ENCODE measurements at places on chromosomes 3 and 15.

DNA sequence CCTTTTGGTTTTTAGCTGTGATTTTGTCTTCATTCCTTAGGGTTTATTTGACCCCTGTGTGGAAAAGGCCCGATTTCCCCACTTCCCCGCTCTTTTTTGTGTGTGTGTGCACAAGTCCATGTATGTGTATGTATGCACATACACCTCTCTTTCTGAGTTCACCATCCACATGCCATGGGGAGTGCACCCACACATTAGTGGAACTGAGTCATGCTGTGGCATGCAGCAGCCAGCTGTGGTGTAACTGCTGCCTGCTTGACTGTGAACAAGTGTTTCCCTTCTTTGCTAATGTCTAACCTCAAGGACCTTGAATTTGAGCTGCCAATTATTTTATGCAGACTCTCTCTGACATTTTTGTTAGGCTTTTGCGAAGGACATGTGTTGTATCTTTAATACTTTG lies 434.9 kb upstream of the TPM1 start:
- DNase-seq, result no peak

GRCh38 chr15:69812861-69813261 lies 284.9 kb downstream of the TLE3 start:
- no peak for DNase-seq

- no peak for DNase-seq
Measured at GRCh38 chr3:39191111-39191510, 1.3 kb downstream of the XIRP1 start.

- no peak for DNase-seq
Measured at GRCh38 chr15:48467801-48468200, 136.6 kb downstream of the DUT start.

DNA sequence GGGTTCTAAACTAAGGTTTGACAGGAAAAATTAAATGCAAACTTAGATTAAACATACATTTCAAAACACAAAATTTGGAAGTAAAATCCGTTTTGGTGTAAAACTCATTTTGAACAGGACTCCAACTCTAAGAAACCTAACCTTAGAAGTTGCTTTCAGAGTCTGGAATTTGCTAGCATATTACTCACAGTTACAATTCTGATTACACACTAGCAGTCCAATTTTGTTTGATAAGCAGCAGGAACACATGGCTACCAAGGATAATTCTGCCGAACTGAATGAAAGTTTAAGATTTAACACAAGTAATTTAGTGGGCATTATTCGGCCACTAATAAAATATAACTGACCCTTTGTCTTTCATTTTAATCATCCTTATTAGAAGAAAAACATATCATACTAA lies 49.6 kb downstream of the FRMD5 start:
- no peak for DNase-seq

DNA sequence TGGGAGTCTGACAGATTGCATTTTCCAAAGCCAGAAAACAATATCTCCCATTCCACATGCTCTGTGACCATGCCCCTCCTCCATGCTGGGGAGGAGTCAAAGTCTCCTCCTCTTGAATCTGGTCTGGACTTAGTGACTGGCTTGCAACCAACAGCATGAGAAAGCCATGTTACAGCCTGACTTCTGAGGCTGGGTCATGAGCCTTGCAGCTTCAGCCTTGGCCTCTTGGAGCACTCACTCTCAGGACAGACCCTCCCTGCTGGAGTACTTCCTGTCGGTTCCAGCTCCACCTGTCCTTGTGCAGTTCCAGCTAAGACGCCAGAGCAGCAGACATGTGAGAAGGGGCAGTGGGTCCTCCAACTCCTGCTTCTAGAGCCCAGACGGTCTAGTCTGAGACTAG lies 49.7 kb upstream of the RBSN start:
- DNase-seq, result no peak

DNA sequence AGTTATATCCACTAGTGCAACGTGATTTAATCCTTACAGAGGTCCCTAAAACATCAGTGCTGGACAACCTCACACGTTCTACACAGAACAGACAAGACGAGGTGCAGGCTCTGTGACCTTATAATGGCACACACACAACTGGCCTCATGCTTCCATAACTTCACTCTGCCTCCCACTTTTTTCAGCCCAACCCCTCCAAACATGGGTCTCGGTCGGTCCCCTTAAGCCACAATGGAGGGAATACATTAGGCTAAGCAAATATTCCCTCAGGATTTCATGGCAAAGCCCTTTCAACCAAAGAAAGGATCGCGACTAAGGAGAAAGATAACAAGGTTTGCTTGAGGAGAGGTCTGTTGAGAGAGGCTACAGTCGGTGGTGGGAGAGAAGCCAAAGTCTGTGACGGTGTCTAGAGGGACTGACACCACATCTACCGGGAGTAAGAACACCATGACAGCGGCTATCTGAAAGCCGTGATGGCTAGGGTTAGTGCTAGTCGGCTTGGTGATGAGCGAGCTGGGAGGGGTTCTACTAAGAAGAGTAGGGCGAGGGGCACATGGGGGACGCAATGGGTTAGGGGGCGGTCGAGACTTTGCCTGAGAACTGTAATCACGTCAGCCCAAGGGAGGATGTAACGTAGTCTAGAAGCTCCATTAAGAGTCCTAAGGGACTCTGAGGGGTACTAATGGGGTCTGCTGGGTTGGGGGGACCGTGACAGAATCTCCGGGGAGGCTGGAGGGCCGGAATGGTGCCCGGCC lies 1.0 kb downstream of the MYO9A start:
- DNase-seq, result no peak

GRCh38 chr3:131386429-131387165 lies 5.0 kb downstream of the NUDT16 start:
- no peak for DNase-seq

- no peak for DNase-seq
Measured at GRCh38 chr15:74830868-74831267, 4.4 kb downstream of the CPLX3 start.

DNA sequence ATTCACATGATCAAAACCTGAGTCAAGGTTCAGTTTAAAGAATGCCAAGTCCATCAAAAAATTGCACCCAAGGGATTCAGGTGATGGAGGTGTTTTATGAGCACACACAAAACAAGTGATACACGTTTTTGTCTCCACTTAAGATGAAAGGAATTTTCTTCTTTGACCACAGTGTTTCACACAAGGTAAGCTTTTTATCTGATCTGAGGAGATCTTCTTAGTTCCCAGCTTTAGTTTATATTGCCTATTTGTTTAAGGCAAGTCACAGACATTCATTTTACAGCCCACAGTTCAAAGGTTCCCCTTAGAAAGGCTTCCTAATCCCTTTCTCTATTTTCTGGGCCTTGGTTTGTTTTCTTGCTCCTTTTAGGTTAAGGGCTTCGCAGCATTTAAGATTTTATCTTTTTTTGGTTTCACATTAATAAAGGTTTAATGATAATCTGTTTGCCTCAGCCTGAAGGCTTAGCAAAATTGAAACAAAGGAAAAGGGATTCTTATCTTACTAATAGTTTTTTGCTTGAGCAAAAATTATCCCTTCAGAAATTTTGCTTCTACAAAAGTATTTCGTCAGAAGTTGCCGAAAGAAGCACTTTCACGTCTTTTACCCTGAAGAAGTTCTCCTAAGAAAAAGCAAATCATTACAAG lies 420.5 kb upstream of the NAALADL2 start:
- DNase-seq, result no peak

DNA sequence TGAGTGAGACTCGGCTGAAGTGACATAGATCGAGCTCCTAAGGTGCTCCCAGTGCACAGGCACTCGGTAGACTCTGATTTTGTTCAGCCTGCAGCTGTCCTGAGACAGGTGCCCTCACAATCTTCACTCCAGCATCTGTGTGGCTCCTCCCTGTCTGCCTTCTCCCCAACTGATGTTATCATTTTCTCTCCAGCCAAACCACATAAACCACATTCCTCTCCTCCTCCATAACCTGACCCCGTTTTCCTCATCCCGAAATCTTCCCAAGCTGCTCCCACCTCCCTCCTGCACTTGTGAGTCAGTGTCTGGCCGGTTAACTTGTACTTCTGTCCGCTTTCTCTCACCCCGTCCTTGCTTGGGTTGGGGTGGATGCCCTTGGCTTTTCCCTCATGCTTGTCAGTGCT lies 93.3 kb upstream of the HACD2 start:
- DNase-seq, result no peak

DNA sequence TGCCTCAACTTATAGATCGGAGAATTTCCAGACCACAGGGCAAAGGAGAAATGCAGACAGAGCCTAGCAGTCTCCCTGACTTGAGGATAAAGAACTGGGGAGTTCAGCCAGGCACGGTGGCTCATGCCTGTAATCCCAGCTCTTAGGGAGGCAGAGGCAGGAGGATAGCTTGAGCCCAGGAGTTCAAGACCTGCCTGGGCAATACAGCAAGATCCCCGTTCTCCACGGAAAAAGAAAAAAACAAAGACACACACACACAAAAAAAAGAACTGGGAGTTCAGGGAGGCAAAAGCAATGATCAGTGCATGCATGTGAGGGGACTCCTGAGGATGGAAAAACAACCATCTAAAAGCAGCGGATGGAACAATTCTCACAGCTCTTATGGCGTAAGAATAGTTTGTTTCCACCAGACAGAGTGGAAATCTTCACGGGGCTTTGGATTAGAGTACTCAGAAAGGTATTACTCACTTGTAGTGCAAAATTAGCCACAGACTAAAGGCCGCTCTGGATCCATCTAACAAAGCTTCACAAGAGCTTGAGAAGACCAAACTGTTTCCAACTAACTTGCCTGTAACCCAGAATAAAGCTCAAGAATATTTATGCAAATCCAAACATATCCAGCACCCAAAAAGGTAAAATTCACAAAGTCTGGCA lies 16.3 kb downstream of the SEC11A start:
- no peak for DNase-seq

GRCh38 chr3:102248981-102249705 lies 185.7 kb upstream of the ZPLD1 start:
- DNase-seq, result no peak

All from stimulated activated CD8-positive, alpha-beta memory T cell treated with anti-CD3 and anti-CD28 coated beads, Interleukin-12 subunit alpha, Interleukin-12 subunit beta, amount 100 ng/mL, for 1 hour (primary cell).